ENCODE measurements at places on chromosomes 2 and 18. TPM values are rescaled to one million over a fixed set of nuclear protein-coding genes. Genes with fewer than 3 reads are reported as not detected.

The GALNT14 gene
- 0.27 TPM for total RNA-seq

The RTP5 gene
- not detected for total RNA-seq

The MC4R gene
- not detected for total RNA-seq

The WNT6 gene
- not detected for total RNA-seq

The SLC8A1 gene
- 1.8 TPM for total RNA-seq

The FIGN gene
- total RNA-seq: not detected

The STARD6 gene
- 0.54 TPM for total RNA-seq

The LHCGR gene
- total RNA-seq: not detected

The AMER3 gene
- not detected for total RNA-seq

The NOSTRIN gene
- not detected for total RNA-seq

The INPP5D gene
- 61.2 TPM for total RNA-seq

The ELAC1 gene
- total RNA-seq: 7.7 TPM

The LYG2 gene
- total RNA-seq: not detected

The EFR3B gene
- 0.22 TPM for total RNA-seq

The SERPINB7 gene
- not detected for total RNA-seq

The LOXHD1 gene
- not detected for total RNA-seq

The SERPINB11 gene
- total RNA-seq: not detected

The CD207 gene
- not detected for total RNA-seq

The PLCD4 gene
- total RNA-seq: 0.62 TPM

The FBLN7 gene
- 29.6 TPM for total RNA-seq

The SCYGR5 gene
- not detected for total RNA-seq

The FOXI3 gene
- total RNA-seq: not detected

The LYPD6 gene
- not detected for total RNA-seq

The TMEM247 gene
- not detected for total RNA-seq

The C2orf72 gene
- 0.15 TPM for total RNA-seq

The TRAF3IP1 gene
- 15.4 TPM for total RNA-seq

The RAB6D gene
- not detected for total RNA-seq

The PSMA8 gene
- 0.44 TPM for total RNA-seq

The NR4A2 gene
- total RNA-seq: 21.9 TPM

The CHRND gene
- total RNA-seq: not detected

The FAM124B gene
- total RNA-seq: 0.34 TPM

The TNFAIP6 gene
- total RNA-seq: not detected

The OTOF gene
- 6.9 TPM for total RNA-seq

The SH2D6 gene
- total RNA-seq: 0.70 TPM

All from activated T-helper 1 cell treated with anti-CD3 and anti-CD28 coated beads, Interleukin-12 subunit alpha, Interleukin-12 subunit beta, Interleukin-2, Interleukin-4 antibody, amounts not matched to agents 30 ng/mL and 10 ng/mL and 1 ng/mL, durations not matched to agents 14 hours and 24 hours and 36 hours (primary cell).